ENCODE measurements at places on chromosomes 16 and 17.

DNA sequence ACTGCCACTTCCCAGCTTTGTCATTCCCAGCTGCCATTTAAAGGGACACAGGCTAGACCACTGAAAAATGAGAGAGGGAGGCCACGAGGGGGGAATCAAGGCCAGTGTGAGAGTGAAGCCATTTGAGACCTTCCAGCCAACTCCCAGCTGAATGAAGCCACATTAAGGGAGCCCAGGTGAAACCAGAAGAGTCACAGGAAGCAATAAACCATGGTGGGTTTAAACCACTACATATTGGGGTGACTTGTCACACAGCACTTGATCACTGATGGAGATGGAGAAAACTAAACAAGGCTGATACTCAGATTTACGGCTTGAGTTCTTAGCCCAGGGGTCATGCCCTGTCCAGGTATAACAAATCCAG lies 2.8 kb upstream of the NUBP1 start:
- DNase-seq: no peak

GRCh38 chr17:39533891-39534290 lies 72.6 kb downstream of the CDK12 start:
- no peak for DNase-seq

GRCh38 chr16:66913081-66913480 lies 5.6 kb downstream of the CDH16 start:
- no peak for DNase-seq

- DNase-seq: peak; percentile 9
Observed at GRCh38 chr16:50313596-50314478, 47.5 kb downstream of the ADCY7 start.

DNA sequence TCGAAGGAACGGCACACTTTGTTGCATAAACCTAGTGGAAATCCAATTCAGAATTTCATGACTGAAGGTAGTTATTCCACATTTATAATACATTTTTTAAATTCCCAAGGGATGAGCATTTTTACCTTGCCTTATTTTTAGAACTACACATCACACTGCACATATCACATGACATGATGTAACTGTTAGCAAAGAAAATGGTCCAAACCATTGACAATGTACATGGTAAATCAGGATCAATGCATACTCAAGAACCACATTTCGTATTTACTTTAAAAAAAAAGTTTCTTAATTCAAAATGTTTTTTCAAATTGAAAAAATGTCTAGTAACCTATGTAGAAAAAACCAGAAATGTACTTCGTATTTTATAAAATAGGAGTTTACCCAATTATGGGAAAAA lies 2.5 kb downstream of the KANSL1 start:
- no peak for DNase-seq

GRCh38 chr17:61072648-61073047 lies 327.0 kb upstream of the TBX2 start:
- DNase-seq: no peak

DNA sequence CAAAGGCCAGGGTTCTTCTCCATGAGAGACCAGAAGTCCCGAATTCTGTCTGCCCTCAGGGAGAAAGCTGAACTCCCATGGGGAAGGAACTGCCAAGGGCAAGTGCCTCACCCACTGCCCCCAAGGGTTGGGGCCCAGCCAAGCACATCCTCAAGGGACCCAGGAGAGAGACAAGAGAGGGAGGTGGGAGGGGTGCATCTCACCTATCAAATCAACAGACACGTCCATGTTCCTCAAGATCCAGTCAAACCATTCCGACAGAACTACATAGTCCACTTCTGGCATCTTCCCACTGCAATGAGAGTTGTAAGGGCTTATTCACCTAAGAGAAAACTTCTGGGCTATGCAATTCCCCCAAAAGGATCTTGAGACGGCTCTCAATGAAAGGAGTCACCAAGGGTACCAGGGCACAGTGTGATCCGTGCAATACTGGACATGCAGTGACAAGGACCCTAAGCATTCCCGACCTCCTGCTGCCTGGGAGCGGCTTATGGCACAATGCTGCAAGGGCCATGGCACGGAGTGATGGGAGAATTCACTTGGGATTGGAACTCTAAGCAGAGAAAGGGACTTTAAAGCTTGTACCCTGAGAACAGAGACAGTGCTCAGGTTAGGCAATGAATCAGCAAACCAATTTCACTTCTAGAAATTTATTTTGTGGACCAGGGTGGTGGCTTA lies 32.2 kb downstream of the TK2 start:
- no peak for DNase-seq

- no peak for DNase-seq
Observed at GRCh38 chr16:1196494-1196893, 28.6 kb downstream of the TPSG1 start.

- DNase-seq: no peak
Observed at GRCh38 chr16:68400083-68400923, 48.0 kb downstream of the SMPD3 start.

DNA sequence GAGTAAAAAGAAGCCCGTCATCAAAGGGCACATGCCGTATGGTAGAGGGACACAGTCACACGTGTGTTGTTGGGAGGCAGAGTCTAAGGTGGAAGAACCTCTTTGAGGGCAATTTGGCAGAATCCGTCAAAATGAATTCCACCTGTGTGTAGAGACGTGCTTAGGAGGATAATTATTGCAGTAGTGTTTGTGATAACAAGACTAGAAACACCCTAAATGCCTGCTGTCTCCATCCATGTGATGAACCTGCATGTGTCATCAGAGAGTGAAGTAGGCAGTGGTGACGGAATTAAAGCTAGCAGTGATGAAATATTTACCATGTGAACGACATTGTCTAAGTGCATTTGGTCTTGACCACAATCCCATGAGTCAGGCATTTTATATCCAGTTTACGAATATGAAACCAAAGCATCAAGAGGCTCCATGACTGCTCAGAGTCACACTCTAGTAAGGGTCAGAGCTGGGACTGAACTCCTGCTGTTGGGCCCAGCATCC lies 61.3 kb upstream of the ADORA2B start:
- DNase-seq: no peak

DNA sequence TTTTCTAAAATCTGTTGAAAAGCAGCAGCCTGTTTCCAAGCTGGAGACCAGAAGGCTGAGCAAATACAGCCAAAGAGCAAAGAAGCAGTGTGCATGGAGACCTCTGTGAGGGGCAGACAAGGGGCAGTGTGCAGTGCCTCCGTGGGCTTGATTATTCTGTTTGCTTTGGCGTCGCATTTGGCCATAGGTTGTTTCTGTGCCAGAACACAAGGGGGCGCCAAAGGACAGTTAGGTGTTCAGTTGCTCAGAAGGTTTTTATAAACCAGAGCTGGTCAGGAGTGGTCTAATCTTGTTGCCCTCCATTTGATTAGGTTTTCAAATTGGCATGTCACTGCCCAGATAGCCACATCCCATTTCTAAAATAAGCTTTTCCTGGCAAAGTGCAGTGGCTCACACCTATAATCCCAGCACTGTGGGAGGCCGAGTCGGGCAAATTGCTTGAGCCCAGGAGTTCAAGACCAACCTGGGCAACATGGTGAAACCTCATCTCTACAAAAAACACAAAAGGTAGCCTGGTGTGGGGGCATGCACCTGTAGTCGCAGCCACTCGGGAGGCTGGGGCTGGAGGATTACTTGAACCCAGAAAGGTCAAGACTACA lies 10.6 kb downstream of the MYH3 start:
- DNase-seq: peak; percentile 45

- no peak for DNase-seq
Observed at GRCh38 chr17:9816472-9816871, 5.4 kb downstream of the GSG1L2 start.

GRCh38 chr17:63138713-63139112 lies 172.7 kb downstream of the TANC2 start:
- no peak for DNase-seq

DNA sequence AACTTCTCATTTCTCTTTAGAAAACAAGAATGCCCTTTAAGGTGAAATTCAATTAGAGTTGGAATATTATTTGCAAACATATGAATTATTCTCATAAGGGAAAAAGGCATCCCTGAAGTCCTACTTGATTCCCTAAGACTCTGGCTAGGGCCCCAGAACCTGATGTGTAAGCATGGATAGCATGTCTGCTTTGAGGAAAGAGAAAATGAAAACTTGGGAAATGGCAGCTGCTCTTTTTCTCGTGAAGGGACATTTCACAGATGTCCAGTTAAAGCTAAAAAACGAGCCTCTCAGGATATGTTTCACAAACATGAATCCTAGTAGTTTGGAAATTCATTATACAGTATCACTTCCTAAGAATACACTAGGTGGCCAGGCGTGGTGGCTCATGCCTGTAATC lies 112.3 kb upstream of the CLEC3A start:
- no peak for DNase-seq

GRCh38 chr16:67766291-67766690 lies 40.1 kb downstream of the RANBP10 start:
- DNase-seq: no peak

- DNase-seq: no peak
Observed at GRCh38 chr17:27634776-27635175, 3.8 kb downstream of the LGALS9 start.

- DNase-seq: no peak
Observed at GRCh38 chr16:69566981-69567680, 1.4 kb downstream of the NFAT5 start.

DNA sequence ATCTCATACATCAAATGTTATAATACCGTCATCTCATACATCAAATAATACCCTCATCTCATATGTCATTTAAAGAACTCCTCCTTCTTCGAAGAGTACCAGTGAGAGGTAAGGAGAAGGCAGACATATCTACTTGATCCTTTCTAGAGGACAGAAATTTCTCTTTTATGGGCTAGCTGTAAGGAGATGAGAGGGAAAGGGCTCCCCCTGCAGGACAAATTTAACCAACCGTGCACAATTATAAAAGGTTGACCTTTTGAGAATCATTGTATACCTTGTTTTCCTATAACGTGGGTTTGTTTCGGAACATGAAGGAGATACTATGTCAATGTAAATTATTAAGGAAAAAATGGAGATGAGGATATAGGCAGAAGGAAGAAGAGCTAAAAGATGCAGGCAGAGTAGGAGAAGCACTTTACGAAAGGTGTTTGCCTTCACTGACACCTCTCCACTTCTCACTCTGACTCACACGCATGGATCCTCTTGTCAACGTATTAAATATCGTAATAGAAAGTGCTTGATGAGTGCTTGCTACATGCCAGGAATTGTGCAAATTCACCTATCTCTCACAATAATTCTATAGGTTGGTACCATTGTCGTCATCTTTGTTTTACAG lies 465.9 kb upstream of the ERCC4 start:
- DNase-seq: no peak

DNA sequence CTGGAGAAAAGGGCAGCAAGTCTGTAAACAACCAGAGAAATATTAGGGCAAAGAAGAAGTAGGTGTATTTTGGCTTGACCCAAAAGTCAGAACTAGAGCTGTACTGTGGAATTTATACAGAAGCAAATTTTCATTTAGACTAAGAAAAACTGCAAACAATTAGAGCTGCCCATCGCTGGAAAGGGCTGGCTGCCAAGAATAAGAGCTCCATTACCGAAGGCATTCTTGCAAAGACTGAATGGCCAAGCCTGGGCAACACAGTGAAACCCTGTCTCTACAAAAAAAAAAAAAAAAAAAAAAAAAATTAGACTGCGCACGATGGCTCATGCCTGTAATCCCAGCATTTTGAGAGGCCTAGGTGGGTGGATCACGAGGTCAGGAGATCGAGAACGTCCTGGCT lies 53.9 kb upstream of the TMC5 start:
- DNase-seq: no peak

- no peak for DNase-seq
Observed at GRCh38 chr17:18033442-18034099, 5.4 kb downstream of the ATPAF2 start.

DNA sequence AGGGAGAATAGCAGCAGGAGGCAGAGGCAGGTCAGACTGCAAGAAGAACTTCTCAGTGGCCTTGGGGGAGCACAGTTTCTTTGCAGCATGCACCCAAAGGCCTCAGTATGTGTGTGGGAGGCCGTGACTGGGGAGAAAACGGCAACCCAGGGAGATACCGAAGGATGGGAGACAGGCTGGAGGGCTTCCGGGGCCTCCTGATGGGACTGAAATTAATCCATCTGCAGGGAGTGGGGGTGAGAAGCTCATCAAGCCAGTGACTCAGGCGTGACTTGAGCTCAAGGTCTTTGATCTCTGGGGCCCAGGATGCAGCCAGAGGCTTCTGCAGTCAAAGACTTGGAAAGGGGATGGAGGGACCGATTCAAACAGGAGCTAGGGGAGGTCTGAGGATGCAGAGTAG lies 5.1 kb upstream of the C17orf113 start:
- no peak for DNase-seq

DNA sequence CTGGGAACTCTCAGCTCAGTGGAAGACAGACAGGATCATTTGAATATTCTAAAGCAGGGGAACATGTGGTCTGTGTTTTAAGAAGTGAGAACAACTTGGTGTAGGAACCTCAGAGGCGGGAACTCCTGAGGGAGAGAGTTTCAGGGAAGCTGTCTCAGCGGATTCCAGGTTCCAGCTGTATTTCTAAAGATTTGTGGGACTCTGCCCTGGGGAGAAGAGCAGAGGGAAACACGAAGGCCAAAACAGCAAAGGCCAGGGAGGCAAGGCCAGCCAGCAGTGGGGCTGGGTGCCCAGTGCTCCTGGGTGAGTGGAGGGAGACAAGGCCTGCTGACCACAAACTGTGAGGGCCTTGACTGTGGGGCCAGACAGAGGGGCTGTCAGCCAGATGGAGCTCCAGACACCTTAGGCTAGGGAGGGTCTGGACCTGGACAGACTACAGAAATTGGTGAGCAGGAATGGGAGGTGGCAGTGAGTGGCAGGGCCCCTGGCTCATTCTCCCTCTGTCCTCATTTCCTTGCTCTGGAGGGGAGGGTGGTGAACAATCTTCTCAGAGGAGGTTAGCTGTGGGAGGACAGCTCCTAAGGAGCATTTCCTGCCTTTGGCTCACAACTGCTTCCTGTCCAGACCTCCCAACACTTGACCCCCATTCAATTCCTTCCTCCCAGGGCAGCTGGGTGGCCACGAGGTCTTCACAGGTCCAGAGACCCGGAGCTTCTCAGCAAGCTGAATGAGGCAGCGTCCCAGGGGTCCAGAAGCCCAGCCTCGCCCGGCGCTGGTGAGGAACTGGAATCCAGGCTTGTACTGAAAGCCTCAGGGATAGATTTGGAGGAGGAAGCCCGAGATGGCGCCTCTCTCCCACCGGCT lies 21.0 kb upstream of the FZD2 start:
- DNase-seq: no peak

DNA sequence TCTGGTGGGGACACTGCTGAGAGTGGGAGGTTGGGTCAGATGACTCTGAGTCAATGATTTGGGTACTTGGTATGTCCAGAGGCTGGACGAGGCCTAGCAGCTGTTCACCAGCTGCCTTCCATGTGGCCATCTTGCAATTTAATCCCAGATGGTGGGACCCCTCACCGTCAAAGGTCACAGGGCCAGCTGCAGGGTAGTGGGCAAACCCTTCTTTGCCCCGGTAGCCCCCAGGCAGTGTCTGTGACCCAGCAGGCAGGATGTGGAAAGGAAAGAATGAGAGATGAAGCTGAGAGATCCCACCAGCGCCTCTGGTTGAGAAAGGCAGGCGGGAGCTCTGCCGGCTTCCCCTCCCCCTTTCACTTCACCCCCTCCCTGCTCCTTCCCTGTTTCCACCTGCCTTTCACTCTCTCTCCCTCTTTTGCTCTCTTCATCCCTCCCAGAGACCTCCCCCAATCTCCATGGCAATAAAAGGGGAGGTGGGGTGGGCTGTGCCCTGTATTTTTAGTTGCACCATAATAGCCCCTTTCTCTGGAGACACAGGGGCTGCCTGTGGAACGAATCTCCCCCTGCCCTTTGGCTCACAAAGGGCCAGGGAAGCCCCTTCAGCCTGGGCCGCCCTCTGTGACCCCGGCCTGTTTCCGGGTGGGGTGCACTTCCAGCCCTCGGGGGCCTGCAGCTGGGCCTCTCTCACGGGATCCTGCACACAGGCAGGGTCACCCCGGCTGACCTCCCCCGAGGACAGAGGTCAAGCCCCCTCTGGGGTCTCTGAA lies 20.2 kb downstream of the CDK5RAP3 start:
- DNase-seq: no peak

Measured in stimulated activated CD4-positive, alpha-beta T cell treated with anti-CD3 and anti-CD28 coated beads, TNF-alpha, amount 100 ng/mL, for 1 hour (primary cell).